ENCODE measurements at places on chromosomes 6 and 20.

DNA sequence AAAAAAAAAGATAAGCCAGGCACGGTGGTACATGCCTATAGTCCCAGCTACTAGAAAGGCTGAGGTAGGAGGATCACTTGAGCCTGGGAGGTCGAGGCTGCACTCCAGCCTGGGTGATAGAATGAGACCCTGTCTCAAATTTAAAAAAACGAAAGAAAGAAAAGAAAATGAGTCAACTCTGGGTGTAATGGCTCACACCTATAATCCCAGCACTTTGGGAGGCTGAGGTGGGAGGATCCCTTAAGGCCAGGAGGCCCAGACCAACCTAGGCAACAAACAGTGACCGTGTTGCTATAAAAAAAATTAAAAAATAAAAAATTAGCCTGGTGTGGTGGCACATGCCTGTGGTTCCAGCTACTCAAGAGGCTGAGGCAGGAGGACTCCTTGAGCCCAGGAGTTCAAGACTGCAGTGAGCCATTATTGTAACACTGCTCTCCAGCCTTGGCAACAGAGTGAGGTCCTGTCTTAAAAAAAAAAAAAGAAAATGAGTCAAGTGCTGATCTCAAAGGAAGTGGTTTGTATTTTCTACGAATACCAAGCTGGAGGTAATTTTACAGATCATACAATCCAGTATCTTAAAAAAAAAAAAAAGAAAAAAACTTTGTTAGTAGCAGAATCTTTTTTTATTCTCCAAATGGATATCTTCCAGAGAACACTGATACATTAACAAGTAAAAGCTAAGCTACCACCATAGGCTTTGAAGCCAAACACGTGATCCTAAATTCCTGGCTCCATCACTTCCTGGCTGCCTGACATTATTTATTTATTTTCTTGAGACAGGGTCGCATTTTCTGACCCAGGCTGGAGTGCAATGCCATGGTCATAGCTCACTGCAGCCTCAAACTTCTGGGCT, 5.7 kb downstream of the COMMD7 start:
- DNase-seq = no peak

GRCh38 chr6:142845624-142846458, 99.1 kb downstream of the HIVEP2 start:
- peak; percentile 80 for DNase-seq

- DNase-seq = no peak
These were observed 895.6 kb upstream of the MAP3K7 start for GRCh38 chr6:91482498-91482897.

GRCh38 chr6:155436981-155437749, 18.5 kb downstream of the NOX3 start:
- DNase-seq = no peak

- no peak for DNase-seq
These were observed 292.1 kb downstream of the ESR1 start for GRCh38 chr6:152099446-152100182.

- DNase-seq = no peak
These were observed 271.1 kb upstream of the CHD6 start for GRCh38 chr20:41889126-41889843.

- no peak for DNase-seq
These were observed 37.8 kb downstream of the CPXM1 start for GRCh38 chr20:2762578-2763131.

GRCh38 chr6:68639826-68640490, 4.9 kb downstream of the ADGRB3 start:
- DNase-seq = no peak

DNA sequence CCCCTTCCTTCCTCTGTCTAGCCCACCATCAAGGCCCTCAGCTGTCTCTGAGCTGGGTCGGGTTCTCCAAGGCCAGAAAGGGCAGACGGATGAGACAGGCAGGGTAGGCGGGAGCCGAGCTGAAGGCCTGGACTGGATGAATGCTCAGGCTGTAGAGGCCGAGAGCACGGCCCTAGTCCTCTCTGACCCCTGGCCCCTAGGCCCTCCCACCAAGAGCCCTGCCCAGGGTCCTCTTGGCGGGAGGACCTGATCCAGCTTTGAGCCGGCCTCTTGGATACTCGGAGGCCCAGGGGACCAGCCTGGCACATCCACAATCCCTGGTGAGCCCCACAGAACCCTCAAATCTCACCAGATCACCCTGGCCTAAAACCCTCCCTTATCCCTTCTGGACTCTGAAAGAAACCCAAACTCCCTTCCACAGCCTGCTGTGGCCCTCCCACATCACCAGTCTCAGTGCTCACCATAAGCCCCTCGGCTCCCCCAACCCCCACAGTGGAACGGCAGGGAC, 8.2 kb downstream of the ADISSP start:
- no peak for DNase-seq

GRCh38 chr6:21423106-21423854, 170.3 kb upstream of the SOX4 start:
- DNase-seq = no peak

GRCh38 chr6:56497240-56497639, 145.4 kb downstream of the DST start:
- no peak for DNase-seq

- no peak for DNase-seq
These were observed 175.6 kb downstream of the PHACTR1 start for GRCh38 chr6:12892151-12892550.

DNA sequence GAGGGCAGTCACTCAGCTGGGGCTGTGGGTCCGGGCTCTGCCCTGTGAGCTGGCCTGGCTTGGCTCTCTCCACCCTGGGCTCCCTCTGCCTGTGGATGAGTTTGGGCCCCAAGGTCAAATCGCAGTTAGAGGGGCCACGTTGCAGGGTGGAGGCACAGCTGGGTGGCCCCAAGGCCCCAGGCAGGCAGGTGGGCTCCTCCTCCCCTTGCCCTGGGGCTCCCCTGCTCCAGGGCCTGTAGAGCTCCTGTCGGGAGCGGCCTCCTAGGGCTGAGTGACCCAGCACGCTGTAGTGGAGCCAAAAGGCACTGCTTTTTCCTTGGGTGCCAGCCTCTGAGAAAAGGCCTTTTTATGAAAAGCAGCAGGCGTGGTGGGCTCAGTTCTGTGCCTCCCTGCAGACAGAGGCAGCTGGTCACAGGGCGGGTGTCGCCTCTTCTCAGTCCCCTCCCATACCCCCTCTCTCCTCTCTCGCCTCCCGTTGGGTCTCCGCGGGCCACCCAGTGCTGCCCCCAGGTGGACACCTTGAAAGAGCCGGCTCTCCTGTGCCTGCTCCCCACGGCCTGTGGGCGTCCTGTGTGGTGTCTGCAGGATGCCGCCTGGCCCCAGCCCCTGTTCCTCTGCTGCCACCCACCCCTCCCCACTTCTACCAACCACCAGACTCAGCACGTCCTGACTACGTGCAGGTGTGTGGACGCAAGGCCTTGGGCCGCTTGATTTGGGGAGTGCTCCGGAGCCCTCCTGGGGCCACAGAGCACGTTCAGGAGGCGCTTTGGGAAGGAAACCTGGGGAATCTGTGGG, 13.2 kb downstream of the SS18L1 start:
- no peak for DNase-seq

GRCh38 chr6:91654357-91654756, 1067.5 kb upstream of the MAP3K7 start:
- no peak for DNase-seq

DNA sequence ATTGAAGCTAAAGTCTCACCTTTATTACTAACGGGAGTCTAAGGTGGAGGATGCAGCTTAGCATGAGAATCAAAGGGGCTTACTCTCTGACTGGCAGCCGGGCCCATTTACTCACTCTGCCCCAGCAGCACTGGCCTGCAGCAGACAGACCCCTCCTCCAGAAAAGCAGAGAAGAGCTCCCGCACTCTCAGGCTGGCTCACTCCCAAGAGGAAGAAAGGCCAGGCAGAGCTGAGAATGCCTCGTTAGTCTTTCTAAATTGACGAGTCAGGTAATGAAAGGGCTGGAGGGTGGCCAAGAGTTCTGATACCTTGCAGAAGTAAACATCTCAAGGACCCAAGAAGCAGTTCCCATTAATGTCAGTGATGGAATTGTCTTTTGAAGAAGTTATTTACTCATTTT, 44.5 kb upstream of the IL20RA start:
- no peak for DNase-seq

DNA sequence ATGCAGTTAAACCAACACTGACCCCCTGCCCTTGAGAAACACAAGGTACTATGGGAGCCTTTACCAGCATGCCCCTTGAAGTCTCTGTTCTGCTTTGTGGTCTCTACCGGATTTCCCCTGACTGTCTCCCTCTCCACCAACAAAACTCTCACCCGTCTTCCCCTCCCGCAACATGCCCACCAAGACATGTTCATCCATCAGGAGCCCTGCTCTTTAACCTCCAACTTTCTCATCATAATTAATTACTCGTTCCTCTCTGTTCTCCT, 1.1 kb downstream of the ZNF165 start:
- DNase-seq = no peak

- DNase-seq = peak; percentile 93
These were observed 611.3 kb downstream of the HDGFL1 start for GRCh38 chr6:23180504-23181293.

DNA sequence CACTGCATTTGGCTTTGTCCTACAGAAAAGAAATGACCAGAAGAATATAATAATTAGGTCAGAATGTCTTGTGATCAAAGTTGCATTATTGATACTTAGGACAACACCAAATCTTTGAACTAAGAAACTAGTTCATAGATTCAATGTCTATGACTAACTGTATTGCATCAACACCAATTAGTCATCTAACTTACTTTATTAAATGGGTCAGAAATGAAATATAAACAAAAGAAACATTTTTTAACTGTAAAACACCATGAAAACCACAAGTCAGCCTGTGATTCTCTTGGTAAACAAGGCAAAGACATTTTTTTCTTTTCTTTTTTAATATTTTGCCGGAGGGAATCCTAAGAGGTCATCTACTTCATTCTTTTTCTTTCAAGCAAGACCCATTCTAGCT, 114.1 kb upstream of the HDDC2 start:
- DNase-seq = no peak

GRCh38 chr6:27669624-27670301, 196.9 kb upstream of the ZNF184 start:
- DNase-seq = no peak

DNA sequence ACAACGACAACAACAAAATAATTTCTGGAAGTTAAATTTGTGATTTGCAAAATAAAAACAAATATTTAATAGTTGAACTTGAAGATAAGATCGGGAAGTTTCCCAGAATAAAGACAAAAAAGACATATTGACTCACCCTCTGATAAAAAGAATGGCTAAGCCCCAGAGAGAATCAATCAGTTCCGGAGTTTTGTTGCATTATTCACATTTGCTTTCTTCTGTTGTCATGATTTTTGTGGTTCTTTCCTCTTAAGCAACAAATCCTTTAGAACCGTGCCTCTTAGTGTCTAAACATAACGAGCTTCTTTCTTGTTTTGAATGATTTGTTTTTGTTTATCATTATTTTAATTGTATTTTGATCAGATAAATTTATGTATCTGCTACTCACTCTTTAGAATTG, 337.7 kb upstream of the PRND start:
- no peak for DNase-seq

DNA sequence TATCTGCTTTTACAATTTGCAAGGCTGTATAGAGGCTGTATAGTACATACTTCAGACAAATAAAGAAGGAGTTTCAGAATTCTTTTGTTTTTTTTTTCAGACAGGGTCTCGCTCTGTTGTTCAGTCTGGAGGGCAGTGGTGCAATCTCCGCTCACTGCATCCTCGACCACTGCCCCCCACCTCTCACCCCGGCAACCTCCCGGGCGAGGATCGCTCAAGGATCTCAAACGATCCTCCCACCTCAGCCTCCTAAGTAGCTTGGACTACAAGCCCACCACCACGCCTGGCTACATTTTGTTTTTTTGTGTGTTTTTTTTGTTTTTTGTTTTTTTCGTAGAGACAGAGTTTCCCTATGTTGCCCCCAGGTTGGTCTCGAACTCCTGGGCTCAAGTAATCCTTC, 1.8 kb downstream of the FASTKD5 start:
- no peak for DNase-seq

- no peak for DNase-seq
These were observed 217.0 kb downstream of the DLL1 start for GRCh38 chr6:170073846-170074245.

DNA sequence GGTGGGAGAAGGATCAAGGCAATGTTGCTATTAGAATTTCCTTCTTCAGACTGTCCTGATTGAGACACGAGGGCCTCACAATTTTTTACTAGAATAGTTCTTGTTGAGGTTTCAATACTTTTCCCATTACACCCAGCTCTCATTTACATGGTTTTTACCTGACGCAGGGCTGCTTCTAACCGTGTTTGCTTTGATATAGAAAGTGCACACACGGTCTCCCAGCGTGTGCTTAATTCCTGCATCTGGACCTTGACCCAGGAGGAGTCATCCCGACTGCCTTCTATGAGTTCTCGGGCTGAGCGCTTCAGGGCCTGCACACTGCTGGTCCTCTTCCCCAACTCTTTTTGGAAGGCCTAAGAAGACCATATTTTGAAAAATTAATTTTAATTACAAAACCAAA, 160.2 kb downstream of the DST start:
- no peak for DNase-seq

DNA sequence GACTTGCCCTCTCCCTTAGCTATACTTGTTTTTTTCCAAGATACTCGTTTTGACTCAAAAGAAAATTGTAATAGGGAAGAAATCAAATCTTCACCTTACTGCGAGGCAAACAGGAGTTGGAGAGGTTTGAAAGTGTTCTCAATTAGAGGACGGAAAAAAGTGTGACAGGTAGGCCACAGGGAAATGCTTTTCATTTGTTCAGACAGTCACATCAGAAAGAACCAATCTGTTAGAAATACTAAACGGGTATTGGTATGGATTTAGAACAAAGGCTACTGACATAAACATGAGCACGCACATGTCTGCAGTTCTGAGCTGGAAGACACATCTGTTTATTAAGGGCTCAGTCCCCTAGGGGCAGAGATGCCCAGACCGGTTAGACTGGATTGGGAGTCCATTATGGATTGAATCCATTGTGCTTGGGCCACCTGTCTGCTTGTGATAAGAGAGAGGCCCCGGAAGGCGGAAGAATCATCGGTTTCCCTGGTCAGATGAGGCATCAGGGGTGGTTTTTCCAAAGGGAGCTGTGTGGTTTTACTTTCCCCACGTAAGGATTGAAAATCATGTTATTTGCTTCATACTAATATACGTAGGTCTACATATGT, 220.9 kb upstream of the MYLIP start:
- no peak for DNase-seq

- DNase-seq = no peak
These were observed 38.0 kb downstream of the TMEM170B start for GRCh38 chr6:11575408-11576033.

- no peak for DNase-seq
These were observed 2.1 kb downstream of the ZNF341 start for GRCh38 chr20:33733654-33734576.

DNA sequence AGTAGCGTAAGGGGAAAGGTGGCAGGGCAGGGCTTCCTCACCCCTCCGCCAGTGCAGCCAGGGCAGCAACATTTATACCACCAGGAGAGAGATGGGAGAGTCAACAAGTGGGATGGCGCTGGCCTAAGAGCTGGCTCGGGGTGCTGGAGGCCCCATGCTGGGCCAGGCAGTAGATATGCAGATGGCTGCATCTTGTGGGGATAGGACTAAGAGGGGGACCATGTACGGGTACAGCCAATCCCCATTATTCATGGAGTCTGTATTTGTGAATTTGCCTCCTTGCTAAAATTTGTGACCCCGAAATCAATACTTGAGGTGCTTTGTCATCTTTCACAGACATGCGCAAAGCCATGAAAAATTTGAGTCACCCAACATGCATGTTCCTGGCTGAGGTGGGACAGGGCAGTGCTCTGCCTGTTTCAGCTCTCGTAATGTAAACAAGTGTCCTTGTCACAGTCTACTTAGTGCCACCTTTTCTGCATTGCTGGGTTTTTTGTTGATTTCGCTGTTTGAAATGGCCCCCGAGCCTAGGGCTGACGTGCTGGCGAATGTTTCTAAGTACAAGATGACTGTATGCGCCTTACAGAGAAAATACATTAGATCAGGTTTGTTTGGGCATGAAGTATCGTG, 27.5 kb upstream of the TAF8 start:
- DNase-seq = no peak

All from cerebellar nuclear complex (tissue), 1 donor.